ENCODE measurements at places on chromosomes 6 and 20.

DNA sequence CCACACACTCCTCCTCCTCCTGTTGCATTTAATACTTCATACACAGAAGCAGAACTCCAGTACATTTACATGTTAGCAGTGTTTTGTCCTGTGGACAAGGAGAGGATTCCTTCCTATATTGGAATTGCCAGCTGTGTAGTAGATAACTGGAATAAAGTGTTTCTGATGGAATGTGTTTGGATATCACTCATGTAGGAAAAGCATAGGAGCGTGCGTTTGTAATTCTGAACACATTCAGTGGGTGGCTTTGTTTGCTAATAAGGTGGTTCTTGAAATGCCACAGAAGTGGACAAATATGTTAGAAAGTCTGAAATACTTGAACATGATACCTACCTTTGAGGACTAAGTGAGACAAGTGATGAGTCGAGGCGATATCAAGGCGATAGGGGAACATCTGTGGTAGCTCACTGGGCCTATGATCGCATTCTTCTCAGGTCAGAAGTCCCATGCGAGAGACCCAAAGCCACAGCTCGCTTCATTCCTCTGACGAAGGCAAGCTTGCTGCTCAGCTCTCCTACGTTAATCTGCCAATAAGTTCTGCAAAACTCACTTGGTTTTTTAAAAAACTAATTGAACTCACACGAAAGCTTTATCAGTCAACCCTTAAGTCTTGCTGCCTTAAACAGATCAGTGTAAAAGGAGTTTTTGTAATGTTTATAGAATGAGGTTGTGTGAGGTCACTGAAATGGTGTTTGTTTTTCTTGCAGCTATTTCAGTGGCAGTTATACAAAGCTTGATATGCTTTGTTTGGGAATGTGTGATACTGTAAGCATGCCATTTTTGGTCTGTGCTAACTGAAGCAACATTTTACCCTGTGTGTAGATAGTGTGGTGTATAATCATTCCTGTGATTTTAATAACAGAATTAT is 159.9 kb downstream of the SOX4 start:
- DNase-seq, result no peak

DNA sequence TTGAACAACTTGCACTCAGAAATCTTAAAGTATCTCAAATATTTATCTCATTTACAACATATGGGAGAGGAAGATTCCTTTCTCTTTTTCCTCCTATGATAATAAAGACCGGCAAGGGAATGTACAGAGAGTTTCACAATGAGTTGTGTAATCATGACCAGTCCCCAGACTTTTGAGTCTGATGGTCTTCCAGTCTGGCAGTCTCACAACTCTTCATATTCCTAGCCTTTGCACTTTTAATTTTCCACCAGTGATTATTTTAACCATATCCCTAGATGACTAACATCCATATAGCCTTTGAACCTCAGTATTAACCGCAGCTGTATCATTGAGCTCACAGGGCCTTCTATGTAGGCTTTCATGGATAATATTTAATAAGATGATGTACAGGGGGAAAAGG is 278.5 kb downstream of the KHDC1L start:
- DNase-seq, result no peak

- peak; percentile 70 for DNase-seq
These were observed 2.5 kb downstream of the IP6K3 start for GRCh38 chr6:33744001-33744848.

GRCh38 chr20:6812530-6812929 is 45.0 kb downstream of the BMP2 start:
- DNase-seq, result no peak

DNA sequence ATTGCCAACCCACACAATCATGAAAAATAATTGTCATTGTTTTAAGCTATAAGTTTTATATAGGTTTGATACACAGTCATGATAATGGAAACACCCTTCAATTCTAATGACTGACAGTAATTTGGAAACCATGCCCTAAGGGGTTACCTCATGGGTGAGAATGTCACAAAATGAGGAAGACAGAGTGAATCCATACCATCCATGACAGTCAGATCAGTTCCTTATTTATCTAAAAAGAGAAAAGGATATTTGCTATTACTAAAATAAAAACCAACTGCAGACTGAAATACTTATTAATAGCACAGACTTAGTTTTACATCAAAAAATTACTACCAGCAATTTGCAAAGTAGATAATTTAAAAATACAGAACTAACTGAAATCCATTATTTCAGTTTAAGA is 437.8 kb downstream of the UTRN start:
- DNase-seq, result no peak

- DNase-seq, result no peak
These were observed 356.3 kb downstream of the HTR1B start for GRCh38 chr6:77106992-77107391.

DNA sequence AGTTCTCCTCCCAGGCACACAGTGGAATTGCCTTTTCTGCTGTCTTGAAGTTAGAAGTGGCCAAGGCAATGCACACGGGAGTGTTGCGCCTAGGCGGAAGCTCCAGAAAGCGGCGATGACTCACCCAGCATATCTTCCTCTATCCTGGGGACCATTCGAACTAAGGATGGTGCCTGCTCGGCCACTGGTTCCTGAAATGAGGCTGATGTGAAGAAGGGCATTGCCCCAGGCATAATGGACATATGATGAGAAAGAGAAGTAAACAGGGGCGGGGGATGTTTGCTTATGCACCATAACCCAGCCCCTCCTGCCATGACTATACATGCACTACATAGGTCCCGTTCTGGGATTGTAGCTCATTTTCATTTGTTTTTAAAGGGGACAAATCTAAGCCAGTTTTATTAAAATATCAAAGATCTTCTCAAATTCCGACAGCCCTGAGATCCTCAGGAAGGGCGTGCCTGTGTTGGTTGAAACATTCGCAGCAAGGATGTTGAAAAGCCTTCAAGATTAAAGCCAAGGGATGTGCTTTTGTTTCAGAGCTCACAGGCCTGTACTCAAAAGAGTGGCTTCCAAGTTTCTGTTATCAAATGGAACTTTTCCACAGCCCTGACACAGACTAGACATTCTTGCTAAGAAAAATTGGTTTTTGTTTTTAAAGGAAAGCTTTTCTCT is 218.5 kb downstream of the LY86 start:
- DNase-seq, result no peak

DNA sequence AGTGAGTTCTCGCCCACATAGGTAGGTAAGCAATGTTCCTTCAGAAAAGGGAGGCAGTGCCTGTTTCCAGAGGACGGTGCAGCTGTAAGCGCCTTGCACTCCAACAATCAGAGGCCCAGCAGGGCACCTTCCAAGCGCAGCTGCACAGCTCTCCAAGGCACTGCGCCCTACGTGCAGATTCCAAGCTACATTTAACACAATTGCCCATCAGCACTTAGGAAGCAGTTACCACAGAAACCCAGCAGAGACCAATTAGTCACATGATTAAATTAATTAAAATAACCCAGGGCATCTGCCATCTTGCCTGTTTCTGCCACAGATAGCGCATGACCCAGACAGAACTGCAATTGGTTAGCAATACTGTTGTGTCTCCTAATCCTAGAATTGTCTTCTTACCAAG is 65.5 kb downstream of the SOBP start:
- no peak for DNase-seq

DNA sequence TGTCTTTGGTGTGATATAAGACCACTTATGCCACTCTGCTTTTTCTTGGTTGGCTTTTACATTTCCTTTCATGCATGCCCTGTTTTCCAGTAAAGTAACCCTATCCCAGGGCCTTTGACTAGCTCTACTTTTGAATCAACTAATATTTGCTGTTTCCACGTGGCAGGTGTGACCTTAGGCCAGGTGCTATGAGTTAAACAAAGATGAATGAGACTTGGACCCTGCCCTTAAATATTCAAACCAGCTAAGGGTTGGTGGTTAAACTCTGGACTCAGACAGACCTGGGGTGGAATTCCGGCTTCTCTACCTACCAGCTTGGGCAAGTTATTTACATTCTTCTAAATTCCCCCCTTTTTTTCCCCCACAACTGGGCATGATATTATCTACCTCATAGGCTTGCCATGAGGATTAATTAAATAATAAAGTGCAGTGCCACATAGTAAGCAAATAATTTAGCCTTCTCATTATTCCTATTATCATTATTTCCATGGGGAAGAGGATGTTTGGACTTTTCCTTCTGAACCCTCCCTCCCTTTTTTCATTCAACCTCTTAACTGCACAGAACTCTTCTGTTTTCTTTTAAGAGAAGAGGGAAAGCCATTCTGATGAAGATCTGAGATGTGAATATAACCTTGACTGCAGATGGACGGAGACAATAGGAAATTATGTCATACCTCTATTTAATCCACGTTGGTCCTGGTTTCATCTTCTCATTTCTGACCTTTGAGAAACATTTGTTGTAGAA is 143.6 kb upstream of the TNFAIP3 start:
- DNase-seq, result no peak
